ENCODE measurements at places on chromosomes 7 and 10.

DNA sequence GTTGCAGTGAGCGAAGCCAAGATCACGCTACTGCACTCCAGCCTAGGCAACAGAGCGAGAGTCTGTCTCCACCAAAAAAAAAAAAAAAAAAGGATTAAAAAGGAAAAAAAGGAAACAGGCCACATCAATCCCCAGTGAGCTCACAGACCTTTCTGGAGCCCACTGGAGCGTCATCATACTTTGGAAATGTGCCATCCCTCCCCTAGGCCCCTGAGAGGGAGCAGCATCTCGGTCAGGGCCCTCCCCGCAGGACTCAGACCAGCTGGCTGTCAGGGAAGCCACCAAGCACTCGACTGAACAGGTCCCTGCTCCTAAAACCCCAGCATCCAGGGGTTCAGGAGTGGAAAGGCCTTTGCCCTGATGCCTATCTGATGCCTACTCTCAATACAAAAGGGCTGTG lies 97.9 kb upstream of the SH2B2 start:
- DNase-seq, result no peak

GRCh38 chr7:147485660-147486210 lies 1104.8 kb upstream of the C7orf33 start:
- DNase-seq, result no peak

- no peak for DNase-seq
These were observed 233.0 kb downstream of the TRIL start for GRCh38 chr7:28725045-28725642.

DNA sequence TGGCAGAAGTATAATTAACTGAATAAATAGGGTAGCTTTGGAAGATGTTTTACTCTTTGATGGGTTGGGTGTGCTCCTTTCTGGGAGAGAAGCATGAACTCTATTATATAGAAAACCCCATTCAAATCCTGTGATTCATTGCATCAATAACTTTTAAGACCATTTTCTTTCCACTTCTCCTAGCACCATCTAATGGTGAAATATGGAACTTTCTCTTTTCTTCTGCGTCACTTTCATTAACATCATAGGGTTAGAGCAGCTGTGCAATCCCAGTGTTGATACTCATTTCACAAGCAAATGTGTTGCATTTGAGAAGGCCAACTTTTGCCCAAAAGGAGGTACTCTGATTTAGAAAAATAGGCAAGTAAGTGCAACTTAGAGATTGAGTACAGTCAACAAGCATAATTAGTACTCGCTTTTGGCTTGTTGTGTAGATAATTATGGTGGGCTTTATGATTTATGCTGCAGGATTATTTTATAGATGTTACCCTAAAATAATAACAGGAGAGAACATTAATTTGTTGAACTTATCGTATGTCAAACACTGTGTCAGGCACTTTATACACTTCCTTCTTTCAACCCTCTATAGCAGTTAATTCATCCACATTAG lies 92.9 kb downstream of the CPED1 start:
- no peak for DNase-seq

GRCh38 chr10:8336629-8337331 lies 282.3 kb downstream of the GATA3 start:
- no peak for DNase-seq

DNA sequence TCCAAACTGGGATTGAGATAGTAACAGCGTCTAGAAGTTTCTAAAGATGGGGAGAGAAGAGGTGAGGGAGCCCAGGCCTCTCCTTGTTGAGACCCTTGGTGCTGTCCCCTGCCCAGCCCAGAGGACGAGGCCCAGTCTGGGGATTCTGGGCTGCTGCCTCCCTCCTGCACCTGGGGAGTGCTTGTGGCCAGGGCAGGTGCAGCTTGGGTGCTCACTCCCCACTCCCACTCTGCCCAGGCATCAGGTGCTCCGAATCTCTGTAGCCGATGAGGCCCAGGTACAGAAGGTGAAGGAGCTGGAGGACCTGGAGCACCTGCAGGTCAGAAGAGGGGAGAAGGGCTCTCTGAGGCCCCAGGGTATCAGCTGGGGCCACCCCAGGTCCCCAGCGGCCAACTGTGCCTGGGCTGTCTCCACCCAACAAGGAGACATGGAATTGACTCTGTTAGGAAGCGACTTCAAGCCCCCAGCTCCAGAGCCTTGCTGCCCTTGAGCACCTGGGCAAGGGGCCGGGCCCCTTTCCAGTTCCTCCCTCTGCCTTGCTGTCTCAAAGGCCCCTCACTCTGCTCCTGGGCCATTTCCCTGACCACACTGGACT lies 664 bp downstream of the CPA1 start:
- DNase-seq, result no peak

- DNase-seq, result no peak
These were observed 34.6 kb downstream of the MGAM2 start for GRCh38 chr7:142146124-142146523.

DNA sequence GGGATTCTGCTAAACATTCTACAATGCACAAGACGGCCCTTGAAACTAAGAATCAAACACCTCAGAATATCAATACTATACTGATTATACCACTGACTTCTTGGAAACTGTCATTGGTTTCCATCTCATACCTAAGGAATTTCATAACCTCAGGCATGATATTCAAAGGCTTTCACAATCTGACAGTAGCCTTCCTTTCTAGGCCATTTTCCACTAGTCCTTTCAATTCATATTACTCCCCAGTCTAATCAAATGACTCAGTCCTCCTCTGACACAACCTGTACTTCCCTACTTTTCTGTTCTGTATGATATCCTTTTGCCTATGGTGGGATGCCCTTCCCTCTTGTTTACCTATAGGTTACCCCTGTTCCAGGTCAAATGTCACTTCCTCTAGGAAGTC lies 48.3 kb downstream of the CSTF2T start:
- no peak for DNase-seq

DNA sequence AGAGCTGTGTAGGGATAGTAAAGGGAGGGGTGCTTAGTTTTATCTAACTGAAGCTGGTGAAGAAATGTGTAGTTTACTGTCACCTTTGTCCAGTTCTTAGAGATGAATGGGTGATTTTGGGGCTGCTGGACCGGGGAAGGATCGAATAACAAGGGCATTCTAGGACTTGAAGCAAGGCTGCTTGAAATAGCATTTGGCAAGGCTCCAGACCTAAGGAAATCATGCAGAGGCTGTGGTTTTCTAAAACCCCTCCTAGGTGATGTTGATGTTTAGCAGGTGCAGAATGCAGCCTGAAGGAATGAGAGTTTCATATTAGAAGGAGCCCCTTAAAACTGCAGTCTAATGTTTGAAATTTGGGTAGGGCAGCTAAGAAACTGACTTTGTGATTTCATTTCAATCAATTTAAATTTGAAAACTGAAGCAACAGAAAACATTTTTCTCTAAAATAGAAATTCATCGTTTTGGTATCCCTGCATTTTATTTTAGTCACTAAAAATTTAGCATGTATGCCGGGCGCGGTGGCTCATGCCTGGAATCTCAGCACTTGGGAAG lies 68.5 kb downstream of the TET1 start:
- DNase-seq, result no peak

- DNase-seq, result no peak
These were observed 2.2 kb downstream of the PPP1R3C start for GRCh38 chr10:91630625-91631024.

DNA sequence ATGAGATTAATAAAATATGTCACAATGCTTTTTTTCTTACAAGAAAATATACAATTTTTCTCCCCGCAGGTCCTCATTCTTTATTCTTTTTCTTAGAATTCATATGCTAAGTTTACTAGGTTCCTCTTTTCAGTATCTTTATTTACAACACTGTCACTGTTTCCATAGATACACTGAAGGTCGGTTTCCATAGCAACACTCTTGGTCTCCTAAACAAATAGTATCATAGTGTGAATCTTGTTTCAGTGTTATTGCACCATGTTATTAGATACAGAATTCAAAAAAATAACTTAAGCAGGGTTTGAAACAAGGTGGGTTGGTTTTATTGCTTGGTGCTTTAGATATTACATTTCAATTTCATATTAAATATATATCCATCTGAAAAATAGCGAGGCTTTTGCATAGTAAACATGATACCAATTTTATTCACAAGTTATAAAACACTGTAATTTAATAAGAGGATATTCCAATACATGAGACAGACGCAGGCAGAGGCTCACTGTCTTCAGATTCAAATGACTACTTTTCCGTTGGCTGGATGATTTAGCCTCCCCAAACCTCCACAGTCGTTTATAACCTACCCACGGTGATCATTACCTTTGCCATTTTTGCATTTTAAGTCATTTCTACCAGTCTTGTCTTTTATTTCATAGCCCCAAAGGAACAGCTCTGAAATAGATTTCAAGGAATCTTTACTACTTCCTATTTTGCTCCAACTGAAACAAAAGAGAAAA lies 88.9 kb upstream of the KLF6 start:
- no peak for DNase-seq

DNA sequence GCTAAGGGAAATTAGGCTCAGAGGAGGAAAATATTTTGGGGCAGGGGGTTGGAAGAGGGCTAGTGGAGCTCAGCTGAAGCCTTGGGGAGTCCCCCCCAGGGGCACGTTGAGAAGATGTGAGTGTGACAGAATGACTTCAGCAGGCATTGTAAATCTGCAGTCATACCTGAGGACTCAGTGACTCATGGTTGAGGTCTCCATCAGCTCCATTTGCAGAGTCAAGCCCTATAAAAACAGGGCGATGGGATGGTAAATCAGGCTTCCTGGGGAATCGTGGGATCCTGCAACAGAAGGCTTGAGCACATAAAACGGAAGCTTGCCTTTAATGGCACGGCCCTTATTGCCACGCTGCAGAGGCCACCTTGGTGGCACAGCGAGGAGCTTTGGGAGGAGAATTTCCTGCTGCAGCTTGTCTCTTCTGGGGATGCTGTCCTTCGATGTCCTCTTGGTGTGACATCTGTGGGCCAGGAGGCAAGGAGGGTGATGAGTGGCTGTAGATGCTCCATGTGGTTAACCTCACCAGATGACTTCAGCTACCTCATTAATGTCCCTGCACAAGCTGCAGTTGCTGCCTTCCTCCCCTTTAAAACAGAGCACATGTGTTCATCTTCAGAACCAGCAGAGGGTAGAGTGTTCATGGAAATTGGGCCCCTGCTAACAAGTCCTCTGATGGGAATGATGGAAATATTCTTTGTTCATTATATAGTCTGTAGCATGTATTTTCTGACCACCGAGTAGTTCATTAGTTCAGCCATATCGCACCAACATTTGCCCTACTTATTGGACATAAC lies 285.9 kb downstream of the LRMDA start:
- DNase-seq, result no peak

DNA sequence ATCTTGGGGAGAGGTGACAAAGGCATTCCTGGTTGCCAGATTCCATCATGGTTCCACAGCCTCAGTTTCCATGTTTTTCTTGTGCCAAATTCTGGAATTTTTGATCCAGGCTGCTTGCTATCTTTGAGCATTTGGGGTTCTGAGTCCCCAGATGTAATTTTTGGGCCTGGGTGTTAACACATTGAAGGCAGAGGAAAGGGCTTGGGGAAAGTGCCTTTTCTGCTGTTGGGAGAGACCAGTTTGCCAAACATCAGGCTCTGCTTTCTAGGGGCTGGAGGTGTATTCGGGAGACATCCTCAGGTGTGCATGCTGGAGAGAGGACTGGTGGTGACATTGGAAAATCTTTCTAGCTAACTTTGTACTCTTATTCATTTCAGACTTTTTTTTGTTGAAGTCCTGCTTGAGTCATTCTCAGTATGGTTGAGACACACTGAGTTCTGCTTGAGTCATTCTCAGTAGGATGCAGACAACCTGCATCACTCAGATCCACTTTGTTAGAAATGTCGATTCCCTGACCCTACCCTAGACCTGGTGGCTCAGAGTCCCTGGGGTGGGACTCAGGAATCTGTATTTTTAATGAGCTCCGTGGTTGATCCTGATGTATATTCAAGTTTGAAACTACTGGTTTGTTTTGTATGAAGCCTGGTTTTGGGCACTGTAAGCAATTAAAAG lies 101.0 kb downstream of the LRMDA start:
- no peak for DNase-seq

DNA sequence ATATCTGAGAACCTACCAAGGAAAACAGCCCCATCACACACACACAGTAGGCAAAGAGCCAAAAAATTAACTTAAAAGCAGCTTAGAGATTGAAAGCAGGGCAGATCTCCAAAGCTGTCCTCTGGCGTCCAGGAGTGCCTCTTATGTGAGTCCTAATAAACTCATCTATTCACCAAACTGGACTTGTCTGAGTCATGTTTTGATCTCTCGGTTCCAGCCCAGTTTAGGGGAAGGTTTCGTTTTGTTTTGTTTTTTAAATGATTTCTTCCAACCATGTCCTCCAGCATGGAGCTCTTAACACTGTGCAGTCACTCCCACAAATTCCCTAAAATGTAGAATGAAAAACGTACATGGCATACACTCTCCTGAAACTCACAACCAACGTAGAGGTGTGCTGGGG lies 6.7 kb upstream of the PRSS37 start:
- DNase-seq, result no peak

GRCh38 chr10:53022611-53023088 lies 250.1 kb upstream of the MBL2 start:
- no peak for DNase-seq

- no peak for DNase-seq
These were observed 26.0 kb upstream of the PRLHR start for GRCh38 chr10:118621304-118621942.

DNA sequence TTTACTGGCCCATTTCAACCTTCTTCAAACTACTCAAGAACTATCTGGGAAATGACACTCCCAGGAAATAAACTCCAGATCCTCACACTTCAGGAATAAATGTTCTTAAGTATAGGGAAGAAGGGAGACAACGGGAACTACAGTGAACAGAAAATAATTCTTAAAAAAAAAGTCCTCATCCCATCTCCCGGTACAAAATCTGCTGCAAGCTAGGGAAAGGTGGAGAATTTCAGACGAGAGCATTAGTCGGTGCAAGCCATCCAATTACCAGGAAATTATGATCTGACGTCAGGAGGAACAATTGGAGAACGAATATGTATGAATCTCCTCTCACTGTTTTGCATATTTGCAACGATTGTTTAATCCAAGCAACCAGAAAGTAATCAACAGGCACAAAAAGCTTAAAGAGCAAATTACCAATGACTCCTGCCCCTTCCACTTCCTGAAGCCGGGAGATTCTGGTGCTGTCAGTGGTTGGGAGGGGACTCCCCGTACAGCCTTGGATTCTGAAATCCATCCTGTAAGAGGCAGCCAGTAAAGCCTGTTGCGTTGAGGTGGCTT lies 15.1 kb upstream of the GATA3 start:
- DNase-seq, result no peak

GRCh38 chr7:111682588-111683340 lies 120.5 kb upstream of the IMMP2L start:
- DNase-seq, result no peak

- no peak for DNase-seq
These were observed 6.8 kb downstream of the NAMPT start for GRCh38 chr7:106277976-106278375.

- no peak for DNase-seq
These were observed 177.2 kb upstream of the RHEB start for GRCh38 chr7:151696721-151697514.

GRCh38 chr7:414681-415560 lies 104.7 kb downstream of the PDGFA start:
- no peak for DNase-seq

DNA sequence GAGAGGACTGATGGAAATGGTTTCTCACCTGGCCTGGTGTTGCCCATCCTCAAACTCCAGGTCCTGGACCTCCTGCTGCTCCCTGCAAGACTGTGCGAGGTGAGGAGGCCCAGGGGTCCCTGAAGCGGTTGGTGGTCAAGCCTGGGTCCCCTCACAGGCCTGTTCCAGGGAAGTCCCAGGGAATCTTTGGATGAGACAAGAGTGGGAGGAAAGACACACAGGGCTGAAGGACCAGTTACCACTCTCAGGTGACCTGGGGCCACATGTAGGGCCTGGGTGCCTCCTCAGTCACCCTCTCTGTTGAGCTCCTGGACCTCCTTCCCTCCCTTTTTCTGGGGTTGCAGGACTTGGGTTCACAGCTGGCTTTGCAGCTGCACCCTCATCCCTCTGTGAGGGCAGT lies 42.6 kb upstream of the CXCL12 start:
- DNase-seq, result no peak

All from cortex of kidney (tissue), 1 donor.